CD4-positive, alpha-beta T cell treated with Interleukin-2 at 100 ng/mL for 4 hours (primary cell): ENCODE measurements at places on chromosomes 6 and 20.
A peak's percentile ranks its signal among the peaks of the same experiment; 100 is the strongest.

DNA sequence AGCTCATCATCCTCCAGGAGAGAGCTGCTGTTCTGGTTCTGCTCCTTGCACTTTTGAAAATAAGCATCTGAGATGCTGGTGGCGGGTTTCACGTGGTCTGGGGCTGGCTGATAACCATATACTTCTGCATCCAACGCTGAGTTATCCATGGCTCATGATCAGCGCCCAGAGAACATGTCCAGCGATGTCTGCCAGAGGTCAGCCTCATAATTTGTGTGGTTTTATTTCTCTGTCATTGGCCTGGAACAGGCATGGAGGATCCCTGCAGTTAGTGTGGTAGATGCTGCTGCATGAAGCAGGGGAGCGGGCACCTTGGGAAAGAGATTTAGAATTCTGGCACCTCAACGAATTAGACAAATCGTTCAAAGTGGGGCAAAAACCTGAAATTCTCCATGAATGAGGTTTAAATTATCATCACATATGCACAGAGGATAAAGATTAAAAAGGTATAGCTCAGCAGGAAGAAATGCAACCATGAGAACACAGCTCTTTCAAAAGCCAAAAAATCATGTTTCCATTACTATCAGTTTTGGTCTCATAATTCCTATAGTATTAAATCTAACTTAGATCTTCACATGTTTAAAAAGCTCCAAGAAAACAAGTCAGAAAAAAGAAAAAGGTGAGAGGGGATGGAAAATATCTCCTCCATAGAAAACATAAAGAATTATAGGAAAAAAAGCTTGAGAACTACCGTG is 157.2 kb downstream of the SOD2 start:
- DNase-seq = no peak

GRCh38 chr6:167093922-167094432 is 28.9 kb upstream of the CCR6 start:
- peak; percentile 75 for DNase-seq

DNA sequence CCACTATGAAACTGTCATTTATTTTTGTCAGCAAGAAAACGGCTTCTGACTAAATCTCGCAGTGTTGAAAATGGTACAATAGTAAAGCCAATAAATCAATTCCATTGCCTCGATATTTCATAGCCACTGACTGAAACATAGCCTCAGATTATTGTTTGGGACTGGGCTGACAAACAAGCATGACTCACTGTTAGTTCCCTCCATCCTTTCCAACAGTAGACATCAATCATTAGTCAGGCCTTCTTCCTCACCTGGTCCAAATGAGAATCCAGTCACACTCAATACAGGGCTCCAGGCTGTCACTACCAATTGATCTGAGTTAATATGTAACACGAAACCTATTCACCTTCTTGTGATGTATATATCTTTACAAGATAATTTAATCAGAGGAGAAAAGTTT is 66.1 kb downstream of the ADGRB3 start:
- DNase-seq = no peak

DNA sequence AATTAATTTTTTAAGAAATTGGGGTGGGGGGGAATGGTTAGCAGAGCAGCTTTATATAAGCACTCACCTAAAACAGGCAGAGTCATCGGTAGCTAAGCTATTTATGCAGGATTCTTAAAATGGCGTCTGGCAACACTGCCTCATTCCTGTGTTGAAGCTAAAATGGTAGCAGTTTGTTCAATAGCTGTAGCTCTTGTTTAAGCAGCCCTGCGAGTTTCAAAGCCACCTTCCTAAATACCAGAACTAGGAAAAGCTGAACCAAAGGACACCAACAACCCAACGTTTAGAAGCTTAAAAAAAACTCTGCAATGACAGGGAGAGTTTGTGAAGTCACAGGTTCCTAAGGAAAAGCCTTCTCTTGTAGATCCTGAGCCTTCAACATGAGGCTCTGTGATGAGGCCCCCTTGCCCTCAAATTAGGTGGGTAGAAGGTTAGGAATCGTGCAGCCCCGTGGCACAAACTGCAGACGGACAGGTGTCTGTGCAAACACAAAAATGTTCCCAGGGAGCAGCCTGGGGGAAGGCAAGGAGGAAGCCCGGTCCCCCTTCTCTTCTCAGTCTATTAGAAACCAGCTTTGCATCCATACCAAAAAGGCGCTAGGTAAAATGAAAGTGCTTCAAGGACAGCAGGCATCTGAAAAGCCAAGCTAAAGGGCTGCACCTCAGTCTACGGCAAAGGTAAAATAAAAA is 4.7 kb downstream of the ZMYND8 start:
- no peak for DNase-seq

DNA sequence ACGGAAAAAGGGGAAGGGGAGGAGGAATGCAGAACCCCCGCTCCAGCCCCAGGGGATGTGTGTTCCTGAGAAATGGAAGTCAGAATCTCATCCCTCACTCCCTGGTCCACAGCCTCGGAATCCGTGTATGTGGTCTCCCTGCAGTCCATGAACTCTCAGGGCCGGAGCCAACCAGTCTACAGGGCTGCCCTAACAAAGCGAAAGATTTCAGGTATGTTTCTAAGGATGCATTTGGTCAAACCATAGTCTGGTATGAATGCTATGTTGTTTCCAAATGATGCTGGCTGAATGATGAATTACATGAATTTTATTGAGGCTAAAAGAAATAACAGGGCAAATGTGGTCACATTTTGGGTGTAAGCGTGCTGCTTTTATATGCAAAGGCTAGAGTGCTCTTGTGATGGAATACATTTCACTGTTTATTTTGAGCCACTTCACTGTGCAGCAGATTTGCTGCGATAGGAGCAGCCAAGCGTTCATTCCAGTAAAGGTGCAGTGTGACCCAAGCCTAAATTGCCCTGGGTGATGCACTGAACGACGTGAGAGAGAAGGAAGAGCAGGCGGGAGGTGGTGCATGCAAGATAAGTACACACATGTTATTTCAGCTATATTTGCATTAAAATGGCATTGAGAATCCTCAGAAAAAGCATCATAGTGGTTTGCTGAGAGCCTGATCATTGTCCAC is 52.4 kb downstream of the FNDC1 start:
- no peak for DNase-seq

DNA sequence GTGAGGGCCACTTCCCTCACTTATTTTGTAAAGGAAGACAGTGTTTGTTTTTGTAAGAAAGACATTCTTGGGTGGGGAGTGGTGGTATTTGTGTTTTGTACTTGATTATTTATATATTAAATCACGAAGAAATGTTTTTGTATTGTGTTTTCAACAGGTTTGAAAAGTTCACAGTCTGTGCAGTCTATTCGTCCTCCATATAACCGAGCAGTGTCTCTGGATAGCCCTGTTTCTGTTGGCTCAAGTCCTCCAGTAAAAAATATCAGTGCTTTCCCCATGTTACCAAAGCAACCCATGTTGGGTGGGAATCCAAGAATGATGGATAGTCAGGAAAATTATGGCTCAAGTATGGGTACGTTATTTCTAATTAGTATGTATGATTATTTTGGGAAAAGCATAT is 137.2 kb downstream of the NCOA3 start:
- DNase-seq = no peak

- no peak for DNase-seq
These were observed 3.7 kb upstream of the ZNF335 start for GRCh38 chr20:45975686-45976085.

- DNase-seq = no peak
These were observed 10.3 kb upstream of the R3HDML start for GRCh38 chr20:44326391-44327159.

DNA sequence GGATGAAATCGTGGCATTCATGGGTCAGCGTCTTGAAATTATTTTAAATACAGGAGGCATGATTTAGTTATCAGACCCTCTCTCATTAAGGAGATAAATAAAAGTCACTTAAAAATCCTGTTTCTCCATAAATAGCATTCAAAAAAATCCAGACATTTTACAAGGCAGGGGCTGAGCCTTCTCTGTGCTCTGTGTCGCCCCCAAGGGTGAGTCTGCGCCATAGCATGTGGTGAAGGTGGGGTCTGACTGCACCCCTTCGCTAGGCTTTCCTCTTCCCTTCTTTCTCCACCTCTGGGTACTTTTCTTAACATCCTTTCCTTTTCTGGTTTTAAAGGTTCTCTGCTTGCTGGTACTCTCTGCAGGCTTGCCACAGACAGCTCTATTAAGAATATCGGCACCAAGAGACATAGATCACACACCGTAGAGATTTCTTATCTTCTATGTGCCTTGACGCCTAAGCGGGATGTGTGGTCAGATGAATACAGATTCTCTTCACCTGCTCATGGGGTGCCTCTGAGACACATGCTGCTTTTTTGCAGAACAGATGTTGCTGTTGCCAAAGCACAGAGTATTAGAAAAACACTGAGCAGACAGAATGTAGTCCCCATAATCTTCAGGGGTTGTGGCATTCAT is 20.1 kb upstream of the FAM209A start:
- DNase-seq = peak; percentile 7
